ENCODE measurements at places on chromosomes 11 and 22.

GRCh38 chr11:126408901-126409619 is 53.6 kb downstream of the ST3GAL4 start:
- no peak for DNase-seq

DNA sequence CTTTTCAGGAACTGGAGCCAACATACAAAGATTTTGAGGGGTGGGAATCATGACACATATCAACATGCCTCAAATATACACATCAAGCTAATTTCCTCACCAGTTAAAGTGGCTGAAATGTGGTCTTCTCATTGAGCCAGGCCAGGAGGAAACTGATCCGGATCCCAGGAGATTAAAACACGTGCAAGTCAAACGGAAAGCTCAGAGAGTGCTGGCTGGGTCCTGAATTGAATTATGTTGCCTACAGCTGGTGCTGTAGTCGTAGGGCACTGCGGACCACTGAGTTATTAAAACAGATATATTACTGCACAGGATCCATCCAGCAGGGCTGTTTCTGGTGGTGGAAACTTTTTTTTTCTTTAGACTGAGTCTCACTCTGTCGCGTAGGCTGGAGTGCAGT is 14.1 kb upstream of the WNT7B start:
- no peak for DNase-seq

DNA sequence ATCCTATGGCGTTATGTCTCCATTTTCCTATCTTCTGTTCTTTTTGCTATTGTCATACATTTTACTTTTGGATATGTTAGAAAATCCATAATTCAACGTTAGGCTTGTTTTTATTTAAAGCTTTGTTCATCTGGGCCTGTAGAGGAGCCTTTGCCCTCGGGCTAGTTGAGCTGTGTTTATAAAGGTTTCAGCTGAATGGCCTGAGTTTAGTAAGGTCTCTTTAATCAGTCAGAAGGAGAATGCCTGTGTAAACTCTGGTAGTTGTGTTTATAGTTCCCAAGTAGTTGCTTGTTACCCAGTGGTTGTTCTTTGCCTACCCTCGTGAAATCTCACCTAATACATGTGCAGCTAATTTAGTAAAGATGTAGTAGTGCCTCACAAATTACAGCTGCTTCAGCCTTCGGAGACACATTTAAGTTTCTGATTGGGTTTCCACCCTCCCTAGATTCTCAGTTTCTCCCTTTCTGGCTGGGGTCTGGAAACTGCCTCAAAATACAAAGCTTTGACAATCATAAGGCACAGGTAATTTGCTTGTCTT is 33.1 kb downstream of the MTMR3 start:
- DNase-seq: peak; percentile 1

GRCh38 chr22:27045103-27045947 is 387.9 kb downstream of the MIAT start:
- peak; percentile 10 for DNase-seq

GRCh38 chr11:1916132-1916985 is 3.1 kb upstream of the TNNT3 start:
- DNase-seq: no peak

DNA sequence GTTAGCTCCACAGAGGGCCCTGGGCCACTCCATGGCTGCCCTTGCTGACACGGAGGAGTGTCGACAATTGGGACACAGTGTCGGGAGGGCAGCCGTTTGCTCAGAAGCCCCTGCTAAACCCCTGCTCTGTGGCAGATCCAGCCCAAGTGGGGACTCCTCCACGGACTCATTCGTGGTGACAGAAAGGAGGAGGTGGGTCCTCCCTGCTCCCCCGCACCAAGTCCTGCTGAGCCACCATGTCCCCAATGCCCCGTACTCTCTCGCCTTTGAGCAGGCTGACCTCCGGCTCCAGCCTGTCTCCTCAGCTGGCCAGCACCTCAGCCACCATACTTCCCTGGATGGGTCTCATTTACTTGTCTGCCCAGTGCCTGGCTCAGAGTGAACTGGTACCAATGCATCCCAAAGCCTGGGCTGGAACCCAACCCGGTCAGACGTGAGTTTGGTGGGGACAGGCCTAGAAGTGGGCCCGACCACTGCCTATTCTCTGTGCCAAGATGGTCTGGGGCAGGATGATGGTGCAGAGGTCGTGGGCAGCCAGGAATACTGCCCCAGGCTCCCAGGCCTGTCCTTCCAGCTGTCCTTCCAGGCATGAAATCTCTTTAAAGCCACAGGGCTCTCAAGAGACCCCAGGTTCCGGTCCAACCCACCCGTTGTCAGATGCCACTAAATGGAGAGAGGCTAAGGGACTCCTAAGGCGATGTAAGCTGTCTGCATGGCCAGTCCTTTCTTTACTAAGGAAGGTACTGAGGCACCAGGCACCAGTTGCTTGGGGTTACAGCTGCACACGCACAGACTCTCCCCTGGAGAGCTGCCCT is 4.3 kb downstream of the CBX6 start:
- no peak for DNase-seq

GRCh38 chr11:334264-334994 is 13.8 kb upstream of the IFITM3 start:
- DNase-seq: peak; percentile 12

GRCh38 chr22:47750086-47750485 is 987.6 kb downstream of the TBC1D22A start:
- no peak for DNase-seq

DNA sequence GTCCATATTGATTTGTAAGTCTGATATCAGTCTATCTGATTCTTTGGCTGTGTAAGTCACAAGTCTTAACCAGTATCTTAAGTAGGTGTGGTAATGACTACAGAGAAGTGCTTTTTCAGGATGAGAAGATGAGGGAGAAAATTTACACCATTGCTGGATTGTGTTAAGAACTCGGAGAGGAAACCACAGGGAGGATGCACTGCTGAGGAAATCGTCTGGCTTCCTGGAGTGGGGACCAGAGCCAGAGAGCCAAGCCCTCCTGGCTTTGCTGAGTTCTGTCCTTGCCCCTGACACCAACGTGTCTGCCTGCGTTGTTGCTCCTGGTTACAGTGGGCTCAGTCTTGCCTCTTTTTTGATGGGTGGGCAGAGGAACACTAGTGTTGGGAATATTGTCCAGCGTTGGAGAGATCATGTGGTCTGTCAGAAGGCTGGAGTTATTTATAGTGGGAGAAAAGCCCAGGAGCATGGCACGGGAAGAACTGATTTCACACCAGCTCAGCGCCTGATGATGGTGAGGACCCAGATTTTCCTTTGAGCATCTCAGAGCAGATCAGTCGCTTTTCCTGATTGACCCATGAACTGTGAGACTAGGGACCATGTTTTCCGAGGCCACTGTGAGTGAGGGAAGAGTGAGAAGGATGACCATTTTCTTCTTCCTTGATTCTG is 29.6 kb downstream of the MARK2 start:
- DNase-seq: no peak

DNA sequence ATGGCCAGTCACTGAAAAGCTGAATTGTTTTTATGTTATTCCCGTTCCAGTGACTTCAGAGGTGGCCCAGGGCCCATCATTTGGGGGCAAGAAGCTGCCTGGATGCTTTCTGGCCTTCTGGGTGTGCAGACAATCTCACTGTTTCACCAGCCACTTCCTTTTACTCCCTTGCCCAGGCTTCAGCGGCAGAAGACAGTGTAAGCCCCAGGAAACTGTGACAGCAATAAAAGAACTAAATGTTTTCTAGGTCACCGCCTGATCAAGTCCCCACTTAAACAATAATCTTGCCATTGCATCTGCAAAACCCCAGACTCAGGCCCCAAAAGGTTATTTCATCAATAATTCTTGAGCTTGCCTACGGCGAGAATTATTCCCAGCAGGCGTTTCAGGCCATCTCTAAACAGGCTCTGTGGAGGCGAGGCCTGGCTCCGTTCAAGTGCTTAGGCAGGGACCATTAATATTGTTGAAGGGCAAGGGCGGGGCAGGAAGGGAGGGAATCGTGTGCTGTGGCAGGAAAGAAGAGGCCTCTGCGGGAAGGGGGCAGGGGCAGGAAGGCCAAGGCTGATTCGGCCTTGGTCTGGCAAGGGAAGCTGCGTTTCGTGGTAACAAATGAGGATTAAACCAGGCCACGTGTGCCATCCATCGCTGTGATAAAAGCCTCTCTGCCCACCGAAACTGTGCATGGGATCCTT is 252.3 kb downstream of the KIRREL3 start:
- DNase-seq: no peak

- DNase-seq: no peak
Measured at GRCh38 chr11:117492578-117493251, 165.1 kb downstream of the CEP164 start.

DNA sequence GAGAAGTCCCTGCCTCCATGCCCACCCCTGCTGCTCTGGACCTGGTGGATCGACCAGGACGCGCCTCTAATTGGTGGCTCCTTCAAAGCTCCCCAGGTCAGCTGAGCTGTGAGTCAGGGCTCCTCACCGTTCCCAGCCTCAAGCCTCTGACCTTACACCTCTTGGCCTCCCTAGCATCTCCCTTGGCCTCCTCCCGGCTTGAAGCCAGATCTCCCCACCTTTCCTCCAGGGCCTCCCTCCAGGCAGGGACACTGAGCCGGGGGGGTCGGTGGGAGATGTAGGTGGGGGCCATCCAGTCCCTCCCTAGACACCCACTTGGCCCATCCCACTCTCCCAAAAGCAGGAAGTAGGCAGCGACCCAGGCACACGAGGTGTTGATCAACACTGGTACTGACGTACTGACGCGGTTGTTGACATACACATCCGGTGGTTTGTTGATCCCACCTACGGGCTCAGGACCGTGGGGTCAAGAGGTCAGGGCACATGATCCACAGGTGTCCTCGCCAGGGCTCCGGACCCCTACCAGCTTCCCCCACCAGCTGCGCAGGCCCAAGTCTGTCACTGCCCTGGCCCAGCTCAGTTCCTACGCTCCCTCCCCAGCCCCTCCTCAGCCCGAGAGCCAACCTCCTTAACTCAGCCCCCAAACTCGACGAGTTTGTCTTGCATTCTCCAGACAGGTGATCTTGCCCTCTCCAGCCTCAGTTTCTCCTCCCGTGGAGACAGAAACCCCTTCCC is 802 bp downstream of the ATG2A start:
- peak; percentile 23 for DNase-seq
